ENCODE measurements at places on chromosomes 7 and 10.

- DNase-seq: no peak
Measured at GRCh38 chr7:45909561-45909960, 11.5 kb downstream of the IGFBP3 start.

DNA sequence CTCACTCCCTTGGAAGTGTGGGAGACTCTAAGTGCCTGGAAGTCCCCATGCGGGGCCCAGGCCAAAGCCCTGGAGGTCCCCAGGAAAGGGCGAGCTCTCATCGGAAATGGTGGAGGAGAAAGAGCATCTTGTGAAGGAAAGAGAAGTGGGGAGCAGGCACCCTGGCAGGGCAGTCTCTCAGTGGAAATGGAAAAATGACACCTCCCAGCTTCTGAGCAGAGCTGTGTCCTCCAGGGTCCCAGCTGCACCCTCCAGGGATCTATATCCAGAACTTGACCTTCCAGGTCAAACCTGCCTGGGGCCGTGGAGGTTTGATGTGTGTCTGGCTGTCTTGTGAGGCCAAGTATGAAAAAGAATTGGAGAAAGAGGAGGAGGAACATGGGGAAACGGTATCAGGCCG lies 29.5 kb downstream of the PAX2 start:
- DNase-seq: no peak

GRCh38 chr7:46283852-46284251 lies 362.8 kb upstream of the IGFBP3 start:
- DNase-seq: no peak

GRCh38 chr10:33773253-33773573 lies 438.7 kb upstream of the NRP1 start:
- no peak for DNase-seq

DNA sequence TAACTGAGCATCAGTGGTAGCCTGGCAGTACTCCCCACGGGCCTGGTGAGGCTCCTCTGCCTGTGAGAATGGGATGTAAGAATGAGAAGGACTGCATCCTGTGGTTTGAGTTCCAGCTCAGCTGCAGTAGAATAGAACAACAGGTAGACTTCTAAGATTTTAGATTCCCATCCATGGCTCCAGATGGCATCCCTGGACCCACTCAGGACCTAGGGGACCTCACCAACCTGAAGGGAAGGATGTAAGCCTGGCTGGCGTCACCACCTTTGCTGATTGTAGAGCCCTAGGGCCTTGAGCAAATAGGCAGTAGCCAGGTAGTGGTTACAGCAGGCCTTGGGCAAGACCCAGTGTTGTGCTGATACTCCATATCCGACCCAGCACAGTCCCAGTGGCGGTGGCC lies 9.6 kb upstream of the AOC1 start:
- DNase-seq: no peak

GRCh38 chr10:44198780-44199097 lies 186.2 kb downstream of the CXCL12 start:
- no peak for DNase-seq

DNA sequence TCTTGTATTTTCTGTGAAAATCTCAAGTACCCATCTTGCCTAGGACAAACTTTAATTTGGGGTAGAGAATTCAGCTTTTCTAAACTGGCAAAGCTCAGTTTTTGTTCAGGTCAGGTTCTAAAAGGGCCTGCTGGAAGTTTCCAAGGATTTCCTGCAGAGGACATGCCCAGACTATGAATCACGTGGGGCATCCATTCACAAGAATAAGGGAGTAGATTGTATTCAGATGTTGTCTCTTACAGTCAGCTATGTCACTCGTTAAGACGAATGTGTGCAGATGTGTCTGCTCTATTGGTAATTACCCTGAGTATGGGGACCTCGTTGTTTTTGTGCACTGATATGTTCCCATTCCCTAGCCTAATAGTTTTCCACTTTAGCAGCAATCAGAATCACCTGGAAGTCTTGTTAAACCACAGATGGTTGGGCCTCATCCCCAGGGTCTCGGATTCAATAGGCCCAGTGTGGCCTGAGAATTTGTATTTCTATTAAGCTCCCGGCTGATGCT lies 81.0 kb upstream of the ITPRID1 start:
- no peak for DNase-seq

DNA sequence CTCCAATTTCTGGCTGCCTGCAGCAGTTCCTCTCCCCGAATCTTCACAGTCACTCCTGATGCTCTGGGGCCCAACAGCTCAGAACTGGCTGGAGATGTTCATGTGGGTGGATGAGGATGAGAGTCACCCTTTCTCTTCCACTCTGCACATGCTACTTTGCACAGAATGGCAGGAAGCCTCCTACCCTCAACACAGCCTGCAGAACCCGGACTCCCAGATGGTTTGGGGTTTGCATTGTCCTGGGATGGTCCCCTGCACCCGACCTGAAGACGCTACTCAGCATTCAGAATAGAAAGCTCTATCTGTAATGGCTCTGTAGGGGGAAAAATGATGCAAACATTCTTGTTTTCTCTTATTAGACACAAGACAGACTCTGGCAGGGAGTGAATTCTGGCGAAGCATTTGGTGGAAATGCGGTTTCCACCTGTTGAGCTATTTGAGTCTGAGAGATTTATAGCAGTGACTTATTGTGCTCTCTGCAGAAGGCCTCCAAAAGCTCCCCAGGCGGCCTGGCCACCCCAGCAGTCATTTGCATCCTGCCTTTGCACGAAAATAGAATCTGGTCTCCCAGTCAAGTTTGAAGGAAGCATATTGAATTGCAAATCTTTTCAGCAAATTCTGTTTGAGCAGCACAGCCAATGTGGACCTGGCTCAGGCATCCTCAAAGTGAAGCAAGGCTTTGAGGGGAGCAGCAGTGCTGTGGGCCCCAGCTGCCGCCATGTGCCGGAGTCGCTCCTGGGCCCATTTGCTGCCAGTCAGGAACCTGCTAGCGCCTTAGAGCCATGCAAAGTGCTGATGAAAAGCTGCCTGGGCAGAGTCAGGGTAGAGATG lies 309.3 kb downstream of the TCERG1L start:
- DNase-seq: no peak

GRCh38 chr10:60896810-60897209 lies 47.2 kb downstream of the RHOBTB1 start:
- no peak for DNase-seq

DNA sequence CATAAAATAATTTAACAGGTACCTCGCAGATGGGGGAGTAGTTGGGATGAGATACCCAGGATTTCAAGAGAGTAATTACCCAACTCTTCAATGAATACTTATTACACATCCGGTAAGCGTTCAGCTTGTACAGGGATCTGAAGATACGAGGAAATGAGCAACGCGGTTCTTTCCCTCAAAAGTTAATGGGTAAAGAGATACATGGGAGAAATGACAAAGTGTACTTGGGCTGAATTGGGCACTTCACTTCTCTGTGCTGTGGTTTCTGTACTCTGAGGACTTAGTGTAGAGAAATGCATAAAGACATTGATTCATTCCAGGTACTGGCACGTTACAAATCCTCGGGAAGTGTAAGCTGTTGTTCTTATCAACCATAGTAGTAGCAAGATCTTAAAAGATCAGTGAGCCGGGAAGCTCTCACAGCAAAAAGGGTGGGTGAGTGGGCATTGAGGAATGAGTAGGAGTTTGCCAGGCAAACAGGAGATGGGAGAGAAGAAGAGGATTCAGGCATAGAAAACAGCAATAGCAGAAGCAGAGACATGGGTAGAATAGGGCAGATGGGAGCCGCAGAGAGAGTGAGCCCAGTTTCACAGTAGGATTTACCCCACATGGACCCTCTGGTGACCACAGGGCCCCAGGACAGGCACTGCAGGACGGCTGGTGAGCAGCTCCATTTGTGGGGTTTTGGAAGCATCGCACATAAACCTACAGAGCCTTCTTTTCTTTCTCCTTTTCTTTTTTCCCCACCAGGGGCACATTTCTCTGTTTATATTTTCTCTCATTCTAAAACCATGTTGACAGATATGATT lies 304.3 kb upstream of the PITRM1 start:
- no peak for DNase-seq

DNA sequence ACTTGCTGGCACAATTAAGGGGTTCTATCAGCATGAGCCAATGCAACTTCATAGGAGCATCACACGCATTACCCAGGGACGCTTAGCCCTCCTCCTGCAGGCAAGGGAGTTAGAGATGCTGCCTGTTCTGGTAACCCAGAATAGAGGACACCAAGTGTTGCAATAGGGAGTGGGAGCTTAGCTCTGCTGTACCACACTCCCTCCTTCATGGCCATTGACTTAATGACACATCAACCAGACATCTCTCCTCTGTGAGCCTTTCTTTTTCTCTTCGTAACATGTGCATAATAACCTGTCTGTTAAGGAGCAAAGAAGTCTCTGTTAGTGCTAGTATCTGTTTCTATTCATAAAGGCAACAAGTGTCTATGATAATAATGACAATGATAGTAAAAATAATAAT lies 282.4 kb downstream of the SORCS3 start:
- no peak for DNase-seq

DNA sequence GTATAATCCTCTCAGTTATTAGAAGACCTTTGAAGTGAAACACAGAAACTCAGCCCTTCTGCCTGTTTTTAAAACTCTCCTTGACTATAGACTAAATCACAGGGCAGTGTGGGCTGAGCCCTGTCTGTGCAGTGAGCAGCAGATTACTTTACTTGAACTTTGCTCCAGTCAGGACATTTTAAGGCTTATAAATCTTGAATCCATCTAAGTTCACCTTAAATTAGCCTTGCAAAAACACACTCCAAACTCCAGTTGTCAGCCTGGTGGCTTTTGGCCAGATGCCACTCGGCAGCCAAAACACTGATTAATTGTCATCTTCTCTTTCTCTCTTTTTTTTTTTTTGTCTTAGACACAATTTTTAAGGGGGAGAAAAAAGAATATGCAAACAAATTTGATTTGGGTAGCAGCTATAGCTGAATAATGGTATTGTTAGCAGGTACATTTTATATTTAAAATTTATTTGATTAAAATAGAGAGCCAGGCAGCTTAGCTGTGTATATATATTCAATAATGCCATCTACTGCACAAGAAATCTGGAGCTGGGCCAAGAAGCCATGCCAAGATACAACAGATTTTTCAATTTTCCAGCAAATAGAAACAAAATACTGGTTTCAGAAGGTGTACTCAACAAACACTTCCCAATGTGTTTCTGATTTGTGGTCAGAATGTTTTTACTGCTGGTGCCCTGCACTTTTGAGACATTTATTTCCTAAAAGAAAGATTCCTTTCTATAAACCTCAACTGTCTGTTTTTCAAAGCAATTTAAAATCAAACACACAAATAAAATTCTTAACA lies 247.7 kb downstream of the TFEC start:
- no peak for DNase-seq

- peak; percentile 96 for DNase-seq
Measured at GRCh38 chr10:31947144-31947926, 18.7 kb upstream of the ARHGAP12 start.

DNA sequence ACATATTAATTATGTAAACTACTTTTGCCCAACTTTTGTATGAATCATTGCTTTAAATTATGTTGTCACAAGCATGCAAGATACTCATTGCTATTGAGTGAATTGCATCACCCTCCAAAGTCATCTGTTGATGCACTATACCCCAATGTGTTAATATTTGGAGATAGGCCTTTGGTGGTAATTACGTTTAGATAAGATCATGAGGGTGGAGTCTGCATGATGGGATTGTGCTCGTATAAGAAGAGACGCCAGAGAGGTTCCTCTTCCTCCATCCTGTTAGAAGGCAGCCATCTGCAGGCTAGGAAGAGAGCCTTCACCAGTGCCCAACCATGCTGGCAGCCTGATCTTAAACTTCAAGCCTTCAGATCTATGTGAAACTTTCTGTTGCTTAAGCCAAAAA lies 95.3 kb upstream of the MAGI2 start:
- DNase-seq: peak; percentile 47

- peak; percentile 30 for DNase-seq
Measured at GRCh38 chr7:141874787-141875186, 33.5 kb upstream of the PRSS37 start.

- no peak for DNase-seq
Measured at GRCh38 chr10:14574291-14574690, 200.4 kb downstream of the FAM107B start.

DNA sequence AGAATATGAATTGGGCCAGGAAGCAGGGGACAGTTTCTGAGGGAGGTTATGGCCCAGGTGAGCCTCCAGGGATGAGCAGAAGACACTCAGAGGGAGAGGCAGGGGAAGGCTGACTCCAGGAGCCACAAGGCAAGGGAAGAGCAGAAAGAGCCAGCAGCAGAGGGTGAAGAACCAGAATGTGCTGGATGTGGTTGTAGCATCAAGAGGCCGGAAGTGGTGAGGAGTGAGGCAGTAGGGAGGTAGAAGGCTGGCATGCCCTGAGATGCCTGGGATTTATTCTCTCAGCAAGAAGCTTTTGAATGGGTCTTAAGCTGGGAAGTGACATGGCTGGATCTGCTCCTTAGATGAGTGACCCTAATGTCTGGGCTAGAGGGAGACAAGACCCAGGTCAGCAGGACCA lies 311.7 kb downstream of the DOCK4 start:
- DNase-seq: no peak

- DNase-seq: no peak
Measured at GRCh38 chr7:114777288-114777687, 144.6 kb upstream of the MDFIC start.

- no peak for DNase-seq
Measured at GRCh38 chr7:117020591-117020973, 67.3 kb downstream of the ST7 start.

- no peak for DNase-seq
Measured at GRCh38 chr10:62562795-62563194, 188.6 kb downstream of the ZNF365 start.

- no peak for DNase-seq
Measured at GRCh38 chr7:104962781-104963180, 51.2 kb upstream of the KMT2E start.

DNA sequence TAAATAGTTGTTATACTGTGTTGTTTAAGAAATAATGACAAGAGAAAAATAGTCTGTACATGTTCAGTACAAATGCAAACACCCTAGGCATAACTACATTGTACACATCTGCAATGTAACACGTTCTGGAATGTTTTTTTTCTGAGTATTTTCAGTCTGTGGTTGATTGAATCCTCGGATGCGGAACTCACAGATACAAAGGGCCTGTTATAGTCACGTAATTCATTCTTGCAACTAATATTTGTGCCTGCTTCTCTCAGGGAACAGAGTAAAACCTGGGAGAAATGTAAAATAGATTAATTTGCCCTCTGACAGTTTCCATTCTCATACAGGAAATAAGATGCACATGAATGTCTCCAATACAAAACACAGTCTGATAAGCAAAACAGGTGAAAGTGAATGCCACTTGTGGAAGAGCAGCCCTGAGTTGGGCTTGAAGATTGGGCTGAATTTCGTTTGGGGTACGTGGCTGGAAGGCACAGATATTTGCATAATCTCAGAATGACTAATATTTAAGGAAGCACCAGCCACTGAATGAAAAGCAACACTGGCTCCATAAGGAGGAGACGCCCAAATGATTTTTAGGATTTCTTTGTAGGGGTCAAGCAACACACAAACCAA lies 19.1 kb downstream of the DENND2A start:
- DNase-seq: peak; percentile 57

- no peak for DNase-seq
Measured at GRCh38 chr10:131049016-131049415, 262.5 kb downstream of the TCERG1L start.

- no peak for DNase-seq
Measured at GRCh38 chr7:31788883-31789680, 102.1 kb downstream of the PPP1R17 start.

- DNase-seq: no peak
Measured at GRCh38 chr7:72266771-72267170, 145.4 kb downstream of the CALN1 start.
